ENCODE measurements at places on chromosomes 6 and 20.

- DNase-seq = no peak
Observed at GRCh38 chr6:127023001-127023778, 95.3 kb upstream of the RSPO3 start.

DNA sequence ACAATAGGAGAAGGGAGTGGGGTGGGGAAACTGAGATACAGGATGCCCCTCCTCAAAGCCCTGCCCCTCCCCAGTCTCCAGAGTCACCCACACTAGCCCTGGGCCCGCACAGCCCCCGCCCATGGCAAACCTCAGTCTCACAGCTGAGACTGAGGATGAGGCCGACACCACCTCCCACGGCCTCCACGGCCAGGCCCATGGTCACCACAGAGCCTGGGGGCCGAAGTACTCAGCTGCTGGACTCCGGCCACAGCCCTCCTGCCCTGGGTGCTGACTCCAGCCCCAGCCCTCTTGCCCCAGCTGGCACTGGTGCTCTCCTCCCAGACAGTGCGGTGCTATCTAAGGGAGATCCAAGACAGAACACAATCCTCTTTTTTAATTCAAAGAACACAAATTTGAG is 176.1 kb downstream of the TTLL2 start:
- DNase-seq = no peak

- no peak for DNase-seq
Observed at GRCh38 chr6:165702669-165703068, 39.6 kb upstream of the PDE10A start.

DNA sequence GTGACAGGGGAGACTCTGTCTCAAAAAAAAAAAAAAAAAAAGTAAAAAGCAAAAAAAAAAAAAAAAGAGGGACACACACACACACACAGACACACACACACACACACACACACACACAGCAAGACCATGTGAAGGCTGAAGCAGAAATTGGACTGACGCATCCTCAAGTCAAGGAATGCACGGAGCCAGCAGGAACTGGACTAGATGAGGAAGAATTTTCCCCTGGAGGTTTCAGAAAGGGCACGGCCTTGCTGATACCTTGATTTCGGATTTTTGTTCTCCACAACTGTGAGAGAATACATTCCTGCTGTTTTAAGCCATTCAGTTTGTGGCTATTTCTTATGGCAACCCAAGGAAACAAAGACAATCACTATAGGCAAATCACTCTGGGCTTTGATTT is 176.9 kb upstream of the SALL4 start:
- DNase-seq = no peak
